ENCODE measurements at places on chromosomes 16 and 17.

- no peak for DNase-seq
These were observed 19.6 kb upstream of the RIPOR1 start for GRCh38 chr16:67509016-67509415.

DNA sequence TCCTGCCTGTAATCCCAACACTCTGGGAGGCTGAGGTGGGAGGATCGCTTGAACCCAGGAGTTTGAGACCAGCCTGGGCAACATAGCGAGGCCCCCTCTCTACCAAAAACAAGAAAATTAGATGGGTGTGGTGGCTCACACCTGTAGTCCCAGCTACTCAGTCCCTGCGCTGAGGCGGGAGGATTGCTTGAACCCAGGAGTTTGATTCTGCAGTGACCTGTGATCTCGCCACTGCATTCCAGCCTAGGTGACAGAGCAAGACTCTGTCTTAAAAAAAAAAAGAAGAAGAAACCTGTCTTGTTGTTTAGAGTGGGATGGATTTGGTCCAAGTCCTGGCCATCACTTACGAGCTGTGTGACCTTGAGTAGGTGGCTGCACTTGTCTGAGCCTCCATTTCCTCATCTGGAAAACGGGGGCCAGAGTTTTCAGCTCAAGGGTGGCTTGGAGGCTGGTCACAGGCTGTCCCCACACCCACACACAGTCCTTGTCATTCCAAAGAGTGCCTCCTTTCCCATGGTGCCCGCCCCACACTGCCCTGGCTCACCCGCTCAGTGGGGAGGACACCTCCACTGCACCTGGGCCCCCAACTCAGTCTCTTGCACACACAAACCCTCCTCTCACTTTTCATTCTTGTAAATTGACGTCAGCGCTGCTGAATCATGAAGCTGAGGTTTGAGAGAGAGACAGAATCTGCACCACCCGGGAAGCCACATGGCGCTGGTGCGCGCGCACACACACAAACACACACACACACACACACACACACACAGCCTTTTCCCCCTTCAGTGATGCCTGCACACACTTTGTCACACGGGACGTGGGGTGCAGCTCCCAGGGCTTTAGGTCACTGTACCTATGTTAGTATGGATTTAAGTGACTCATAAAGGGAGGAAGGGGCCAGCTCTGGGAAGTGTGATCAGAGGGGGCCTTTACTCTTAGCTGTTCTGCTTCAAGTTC lies 4.2 kb downstream of the SOCS1 start:
- no peak for DNase-seq

- peak; percentile 33 for DNase-seq
These were observed 141.1 kb downstream of the RGS9 start for GRCh38 chr17:65278050-65278819.

GRCh38 chr17:74633326-74633725 lies 9.8 kb upstream of the CD300E start:
- no peak for DNase-seq

GRCh38 chr16:55948230-55948629 lies 73.1 kb upstream of the CES5A start:
- no peak for DNase-seq

GRCh38 chr16:1745900-1746692 lies 25.2 kb downstream of the NME3 start:
- DNase-seq = no peak

- no peak for DNase-seq
These were observed 19.9 kb downstream of the CRAMP1 start for GRCh38 chr16:1631931-1632637.

DNA sequence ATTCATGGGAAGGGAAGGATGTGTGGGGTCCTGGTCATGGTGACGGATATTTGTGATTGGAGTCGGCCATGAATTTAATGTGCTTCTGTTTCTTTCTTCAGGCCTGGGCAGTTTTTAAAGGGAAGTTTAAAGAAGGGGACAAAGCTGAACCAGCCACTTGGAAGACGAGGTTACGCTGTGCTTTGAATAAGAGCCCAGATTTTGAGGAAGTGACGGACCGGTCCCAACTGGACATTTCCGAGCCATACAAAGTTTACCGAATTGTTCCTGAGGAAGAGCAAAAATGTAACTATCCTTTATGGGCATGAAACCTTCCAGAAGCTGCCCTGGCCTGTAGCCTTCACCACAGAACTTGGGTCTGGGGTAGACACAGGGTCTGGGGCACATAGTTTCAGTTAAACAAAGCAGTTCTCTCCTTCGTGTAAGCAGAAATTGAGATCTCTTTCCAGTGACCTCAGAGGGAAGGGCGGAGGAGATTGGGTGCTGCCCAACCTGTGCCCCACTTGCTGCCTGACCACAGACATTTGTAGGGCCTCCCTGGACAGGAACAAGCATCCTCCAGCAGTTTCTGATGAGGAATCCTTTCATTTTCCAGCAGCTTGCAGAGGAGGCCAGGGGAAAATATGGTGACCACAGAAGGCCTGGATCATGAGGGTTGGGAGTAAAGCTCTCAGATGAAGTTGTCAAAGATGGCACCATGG lies 10.1 kb downstream of the IRF8 start:
- DNase-seq = no peak

GRCh38 chr17:11298401-11298800 lies 57.4 kb downstream of the SHISA6 start:
- no peak for DNase-seq

GRCh38 chr17:57622683-57623433 lies 122.2 kb downstream of the CCDC182 start:
- no peak for DNase-seq

GRCh38 chr17:2023692-2024571 lies 1.2 kb downstream of the RTN4RL1 start:
- DNase-seq = no peak

- peak; percentile 26 for DNase-seq
These were observed 974 bp downstream of the GALR2 start for GRCh38 chr17:76075364-76076145.

DNA sequence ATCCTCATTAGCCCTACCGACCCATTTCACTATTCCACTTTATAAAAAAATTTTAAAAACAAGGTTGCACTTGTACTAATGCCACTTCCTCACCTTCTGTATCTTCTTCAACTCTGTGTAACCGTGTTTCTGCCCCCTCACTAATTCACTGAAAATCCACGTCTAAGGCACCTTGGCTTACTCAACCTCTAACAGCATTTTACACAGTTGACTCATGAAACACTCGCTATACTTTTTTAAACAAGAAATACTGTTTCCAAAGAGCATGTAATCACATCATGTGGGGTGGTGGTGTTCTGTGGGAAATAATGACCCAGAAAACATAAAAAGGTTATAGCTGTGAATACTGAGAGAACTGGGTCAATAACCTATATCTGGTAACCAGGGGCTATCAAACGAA lies 79.9 kb downstream of the NCOR1 start:
- DNase-seq = no peak

DNA sequence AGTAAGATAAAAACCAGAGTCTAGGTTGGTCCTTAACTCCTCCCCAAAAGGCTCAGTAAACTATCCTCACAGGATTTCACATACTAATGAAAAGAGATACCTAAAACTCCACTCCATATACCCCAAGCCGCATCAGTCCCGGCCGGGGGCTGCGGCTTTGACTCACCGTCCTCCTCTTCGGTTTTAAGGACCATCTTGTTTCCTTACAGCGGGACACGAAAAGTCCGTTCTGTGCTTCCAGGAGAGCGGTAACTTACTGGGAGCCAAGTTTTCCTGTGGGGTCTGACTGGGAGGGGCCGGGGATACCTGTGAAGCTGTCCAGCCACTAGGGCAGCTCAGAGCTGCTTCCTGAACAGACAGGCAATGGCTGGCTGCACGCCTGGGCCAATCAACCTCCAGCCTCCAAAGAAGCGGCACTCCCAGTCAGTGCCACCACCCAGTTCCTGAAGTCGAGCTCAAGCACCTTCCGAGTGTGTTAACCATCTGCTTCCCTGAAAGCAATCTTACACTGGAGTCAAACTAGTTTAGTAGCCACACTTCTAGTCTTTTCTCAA lies 45.5 kb downstream of the CYTH1 start:
- peak; percentile 69 for DNase-seq

DNA sequence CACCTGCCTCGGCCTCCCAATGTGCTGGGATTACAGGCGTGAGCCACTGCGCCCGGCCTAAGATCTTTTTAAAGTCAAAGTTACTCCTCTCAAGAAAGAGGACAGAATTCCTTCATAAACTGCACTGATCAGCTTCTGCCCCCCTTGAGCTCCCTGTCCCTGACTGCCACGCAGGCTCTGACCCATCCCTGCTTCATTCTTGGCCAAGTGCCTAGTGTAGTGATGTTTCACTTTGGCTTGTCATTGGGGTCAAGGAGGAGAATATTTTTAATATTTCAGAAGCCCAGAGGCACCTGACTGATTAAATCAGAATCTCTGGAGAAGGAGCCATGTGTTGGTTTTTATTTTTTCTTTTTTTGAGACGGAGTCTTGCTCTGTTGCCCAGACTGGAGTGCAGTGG lies 9.1 kb downstream of the MRM1 start:
- DNase-seq = no peak

DNA sequence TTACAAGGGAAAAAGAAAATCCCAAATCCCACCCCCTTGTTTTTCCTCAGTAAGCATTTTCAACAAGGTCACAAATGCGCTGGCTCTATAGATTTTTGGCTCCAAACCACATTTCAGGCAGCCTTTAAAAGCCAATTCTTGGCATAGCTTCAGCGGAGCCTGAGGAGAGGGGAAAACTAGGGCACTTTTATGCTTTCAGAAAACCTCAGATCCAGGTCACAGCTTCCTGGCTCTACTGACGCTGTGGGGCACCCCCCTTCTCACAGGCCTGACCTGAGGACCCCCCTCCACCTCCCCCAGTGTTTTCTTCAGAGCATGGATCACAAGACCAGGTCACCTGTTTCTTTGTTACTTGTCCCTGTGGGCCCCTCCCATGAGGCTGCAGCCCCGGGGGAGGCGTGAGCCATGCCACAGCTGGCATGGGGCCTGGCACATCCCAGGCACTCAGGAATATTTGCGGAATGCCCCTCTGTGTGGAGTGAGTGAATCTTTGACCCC lies 30.1 kb upstream of the MTSS2 start:
- no peak for DNase-seq

GRCh38 chr17:64081802-64082799 lies 47.8 kb downstream of the ERN1 start:
- DNase-seq = peak; percentile 97

- DNase-seq = no peak
These were observed 3.4 kb downstream of the ALDOA start for GRCh38 chr16:30068750-30069610.

- no peak for DNase-seq
These were observed 291.2 kb downstream of the NPIPA8 start for GRCh38 chr16:18045356-18045755.
